ENCODE measurements at places on chromosomes 1 and 21.
A peak's percentile ranks its signal among the peaks of the same experiment; 100 is the strongest.

DNA sequence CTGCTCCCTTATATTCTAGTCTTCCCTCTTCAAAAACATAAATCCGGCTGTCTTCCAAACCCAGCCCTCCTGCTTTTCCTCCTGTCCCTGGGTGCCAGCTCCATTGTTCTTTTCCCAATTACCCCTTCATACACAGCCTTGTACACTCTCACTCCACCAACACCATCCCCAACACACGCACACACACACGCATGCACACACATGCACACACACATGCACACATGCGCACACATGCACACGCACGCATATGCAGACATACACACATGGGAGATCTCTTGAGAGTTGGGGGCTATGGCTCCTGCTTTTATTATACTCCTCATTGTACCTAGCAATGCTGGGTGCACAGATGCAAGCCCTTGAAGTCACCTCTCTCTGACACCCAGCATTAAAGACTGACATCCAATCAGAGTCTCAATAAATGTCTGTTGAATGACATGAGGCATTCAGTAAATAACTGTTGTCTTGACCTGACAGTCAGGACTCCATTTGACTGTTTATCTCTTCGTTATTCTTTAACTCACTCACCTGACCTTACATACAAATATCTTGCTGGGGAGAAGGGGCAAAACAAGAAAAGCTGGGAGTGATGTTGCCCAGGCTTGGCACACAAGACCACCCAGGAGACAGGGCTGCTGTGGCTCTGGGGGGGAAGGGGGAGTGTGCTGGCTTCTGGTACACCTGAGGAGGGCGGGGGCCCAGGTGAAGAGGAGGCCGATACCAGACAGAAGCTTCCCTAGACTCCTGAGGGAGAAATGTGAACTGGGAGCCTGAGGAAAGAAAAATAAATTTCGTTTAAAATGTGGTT lies 16.0 kb downstream of the ABCA4 start:
- no peak for DNase-seq

DNA sequence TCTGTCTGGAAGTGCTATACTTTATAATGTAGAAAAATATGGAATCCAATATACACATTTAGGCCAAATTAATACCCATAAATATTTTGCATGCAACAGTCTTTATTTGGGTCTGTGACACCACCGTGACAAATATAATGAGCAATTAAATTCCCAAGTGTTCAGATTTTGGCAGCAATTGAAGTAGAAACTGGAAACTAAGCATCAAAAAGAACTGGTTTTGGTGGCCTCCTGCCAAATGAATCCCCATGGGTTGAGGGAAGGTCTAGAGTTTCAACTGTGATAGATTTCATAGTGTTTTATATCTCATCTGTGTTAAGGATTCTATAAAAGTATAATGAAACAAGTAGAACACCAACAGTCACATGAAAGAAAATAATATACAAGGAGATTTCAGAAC lies 88.4 kb downstream of the DPYD start:
- peak; percentile 5 for DNase-seq

DNA sequence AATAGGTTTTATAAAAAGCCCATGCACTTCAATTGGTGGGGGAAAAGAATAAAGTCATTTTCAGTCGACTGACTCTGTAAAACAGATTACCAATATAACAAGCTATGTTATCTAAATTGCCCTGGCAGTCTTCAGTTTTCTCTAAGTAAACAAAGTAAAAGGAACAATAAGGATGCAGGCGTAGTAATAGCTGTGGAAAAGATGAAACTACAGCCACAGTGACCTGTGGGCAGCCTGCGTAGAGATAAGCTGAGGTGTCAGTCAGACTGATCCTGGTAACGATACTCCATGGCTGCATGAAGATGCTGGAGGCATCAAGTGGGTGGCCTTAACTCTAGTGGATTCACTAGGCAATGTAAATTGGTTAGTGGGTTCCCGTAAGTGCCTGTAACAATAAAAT lies 29.3 kb downstream of the CLCC1 start:
- no peak for DNase-seq

DNA sequence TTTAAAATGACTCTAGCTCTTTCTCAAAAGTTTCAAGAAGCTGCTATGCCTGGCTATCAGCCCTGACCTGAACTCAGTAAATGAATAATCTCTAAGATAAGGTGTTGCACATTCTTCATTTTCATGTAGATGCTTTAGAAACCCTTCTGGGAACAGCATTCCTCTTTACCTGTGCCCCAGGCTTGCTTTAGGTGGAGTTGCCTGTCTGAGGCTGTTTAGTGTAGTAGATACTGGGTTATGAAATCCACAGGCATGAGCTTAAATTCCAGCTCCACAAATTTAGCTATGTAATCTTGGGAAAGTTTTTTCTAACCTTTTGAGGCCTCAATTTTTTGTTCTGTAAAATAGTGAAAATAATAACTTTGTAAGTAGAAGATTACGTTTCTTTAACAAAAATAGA lies 41.6 kb downstream of the ATP6V1G3 start:
- peak; percentile 35 for DNase-seq

GRCh38 chr1:34587761-34588160 lies 167.1 kb upstream of the GJB5 start:
- no peak for DNase-seq

DNA sequence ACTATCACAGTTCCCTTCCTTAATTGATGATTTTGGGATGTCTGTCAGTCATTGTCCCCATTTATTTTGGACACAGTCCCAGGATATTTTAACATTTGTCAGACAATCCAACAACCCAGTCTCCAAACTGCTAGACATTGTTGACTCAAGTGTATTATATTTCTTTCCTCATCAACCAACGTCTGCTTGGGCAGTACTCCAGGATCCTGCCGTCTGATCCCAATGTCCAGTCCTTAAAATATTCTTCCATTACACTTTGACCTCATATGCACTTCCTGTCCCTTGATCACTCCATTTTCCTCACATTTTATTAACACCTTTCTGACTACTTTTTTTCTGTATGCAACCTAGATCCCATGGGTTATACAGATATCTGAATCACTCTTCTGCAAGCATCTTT lies 39.8 kb upstream of the KIAA0040 start:
- no peak for DNase-seq

DNA sequence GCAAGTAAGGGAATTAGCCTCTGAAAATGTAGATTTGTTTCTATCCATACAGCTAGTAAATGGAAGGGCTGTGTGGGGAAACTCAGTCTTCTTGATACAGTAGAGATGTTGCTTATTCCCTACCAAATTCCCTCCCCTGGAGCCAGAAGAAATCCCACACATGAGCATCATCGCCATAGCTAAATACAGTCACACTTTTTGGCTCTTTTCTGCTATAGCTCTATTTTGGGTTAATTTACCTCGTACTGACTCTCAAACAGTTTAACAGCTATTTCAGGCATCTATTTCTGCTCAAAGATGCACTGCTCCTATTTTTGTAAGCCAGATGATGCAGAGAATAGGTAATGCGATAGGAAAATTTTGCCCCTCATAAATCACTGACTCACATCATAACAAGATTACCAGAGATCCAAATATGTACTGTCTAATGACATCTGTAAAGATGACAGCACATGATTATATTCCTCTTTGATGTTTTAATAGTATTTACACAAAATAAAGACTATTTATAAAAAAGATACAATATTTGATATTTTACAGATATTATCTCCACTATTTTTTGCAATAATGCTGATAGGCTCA lies 58.6 kb downstream of the XCL1 start:
- DNase-seq = no peak

DNA sequence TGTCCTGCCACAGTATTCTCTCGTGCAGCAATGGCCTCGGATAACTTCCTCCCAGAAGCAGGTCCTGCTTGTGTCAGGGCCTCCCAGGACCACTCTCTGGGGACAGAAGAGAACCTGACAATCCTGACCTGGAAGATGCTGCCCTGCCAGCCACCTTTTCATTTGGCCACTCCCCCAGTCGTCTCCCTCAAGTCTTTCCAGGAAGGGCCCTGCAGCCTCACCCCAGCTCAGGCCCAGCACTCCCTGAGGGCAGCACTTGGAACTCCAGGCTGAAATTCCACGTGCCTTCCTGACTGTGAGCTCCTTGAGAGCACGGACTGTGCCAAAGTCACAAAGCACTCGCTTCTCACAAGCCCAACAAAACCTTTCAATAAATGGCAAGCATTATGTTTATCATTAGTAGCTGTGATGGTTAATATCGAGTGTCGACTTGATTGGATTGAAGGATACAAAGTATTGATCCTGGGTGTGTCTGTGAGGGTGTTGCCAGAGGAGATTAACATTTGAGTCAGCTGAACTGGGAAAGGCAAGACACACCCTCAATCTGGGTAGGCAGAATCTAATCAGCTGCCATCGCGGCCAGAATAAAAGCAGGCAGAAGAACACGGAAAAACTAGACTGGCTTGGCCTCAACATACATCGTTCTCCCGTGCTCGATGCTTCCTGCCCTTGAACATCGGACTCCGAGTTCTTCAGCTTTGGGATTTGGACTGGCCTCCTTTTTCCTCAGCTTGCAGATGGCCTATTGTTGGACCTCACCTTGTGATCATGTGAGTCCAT lies 2.3 kb upstream of the CLEC20A start:
- no peak for DNase-seq

DNA sequence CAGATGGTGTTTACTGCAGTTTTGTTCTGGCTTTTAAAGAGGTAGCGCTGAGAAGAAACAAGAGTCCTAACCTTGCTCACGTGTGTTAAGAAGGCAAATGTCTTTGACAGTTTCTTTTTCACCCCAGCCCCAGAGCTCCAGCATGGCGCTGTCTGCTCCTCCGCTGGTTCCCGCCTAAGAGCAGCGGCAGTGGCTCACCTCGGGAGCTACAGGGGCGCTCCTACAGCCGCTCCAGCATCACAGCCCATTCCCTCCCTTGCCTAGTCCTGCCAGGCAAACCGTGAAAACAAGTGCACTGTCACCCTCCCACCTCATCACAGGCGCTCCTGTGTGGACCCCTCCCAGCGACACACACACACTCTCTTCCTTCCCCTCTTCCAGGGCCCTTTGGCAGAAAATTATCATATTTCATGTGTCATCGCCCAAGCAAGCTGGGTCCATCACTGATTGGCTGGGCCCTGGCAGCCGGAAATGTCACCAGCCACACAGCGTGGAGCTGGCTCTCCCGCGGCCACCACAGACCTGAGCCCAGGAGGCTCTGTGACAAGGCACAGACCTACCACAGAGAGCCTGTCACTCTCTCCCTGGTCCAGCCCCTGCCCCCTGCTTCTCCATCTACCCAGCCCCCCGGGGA lies 1.2 kb upstream of the HIVEP3 start:
- peak; percentile 71 for DNase-seq

- peak; percentile 85 for DNase-seq
Measured at GRCh38 chr1:156151093-156151688, 2.2 kb upstream of the SEMA4A start.

- no peak for DNase-seq
Measured at GRCh38 chr1:60621368-60621851, 461.0 kb upstream of the NFIA start.

- DNase-seq = no peak
Measured at GRCh38 chr1:62941780-62942179, 157.8 kb downstream of the ATG4C start.

DNA sequence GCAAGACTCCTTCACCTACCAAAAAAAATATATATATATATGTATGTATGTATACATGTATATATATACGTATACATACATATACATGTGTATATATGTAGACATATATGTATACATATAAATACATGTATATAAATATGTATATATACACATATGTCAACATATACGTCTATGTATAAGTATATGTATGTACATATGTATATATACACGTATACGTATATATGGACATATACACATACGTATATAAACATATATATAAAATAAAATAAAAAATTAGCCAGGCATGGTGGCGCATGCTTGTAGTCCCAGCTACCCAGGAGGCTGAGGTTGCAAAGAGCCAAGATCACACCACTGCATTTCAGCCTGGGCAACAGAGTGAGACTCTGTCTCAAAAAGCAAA lies 31.6 kb downstream of the BRWD1 start:
- DNase-seq = no peak
